ENCODE measurements at places on chromosomes 12 and 14. TPM values are rescaled to one million over a fixed set of nuclear protein-coding genes. Genes with fewer than 3 reads are reported as not detected.

- peaks cover 43% of the 10 kb centered on the region for H3K27me3 ChIP-seq
- H3K36me3 ChIP-seq = no peaks in the 10 kb centered on the region
- H3K4me3 ChIP-seq = peak overlapping the region; percentile 5
- peaks cover 13% of the 10 kb centered on the region for H3K4me1 ChIP-seq
- peak; percentile 12 for DNase-seq
Measured at GRCh38 chr12:84911271-84912197, 1.1 kb downstream of the SLC6A15 start.

The GDF3 gene
- total RNA-seq = 0.24 TPM

DNA sequence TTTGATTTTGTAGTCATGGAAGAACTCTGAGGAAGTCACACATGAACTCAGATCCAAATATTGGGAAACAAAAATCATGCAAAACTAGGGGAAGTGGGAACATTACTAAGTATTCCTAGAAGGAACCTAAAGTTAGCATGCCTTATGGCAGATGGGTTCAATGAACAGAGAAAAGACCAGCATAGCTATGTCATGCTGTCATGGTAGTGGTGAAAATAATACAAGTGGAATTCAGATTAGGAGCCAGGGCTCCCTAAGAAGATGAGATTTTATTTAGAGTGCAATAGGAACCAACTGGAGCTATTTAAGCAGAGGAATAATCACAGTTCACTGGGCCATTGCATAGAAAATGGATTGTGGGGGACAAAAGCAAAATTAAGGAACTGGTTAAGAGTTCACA, 134.0 kb downstream of the DIO2 start:
- no peak overlapping the region for H3K27ac ChIP-seq
- no peaks in the 10 kb centered on the region for H3K36me3 ChIP-seq
- no peak for DNase-seq
- H3K4me1 ChIP-seq = no peaks in the 10 kb centered on the region
- no peaks in the 10 kb centered on the region for H3K27me3 ChIP-seq

GRCh38 chr12:132026061-132026795, 76.5 kb downstream of the EP400 start:
- peaks cover 76% of the 10 kb centered on the region for H3K36me3 ChIP-seq
- DNase-seq = no peak
- no peak overlapping the region for H3K27ac ChIP-seq
- H3K27me3 ChIP-seq = no peaks in the 10 kb centered on the region

DNA sequence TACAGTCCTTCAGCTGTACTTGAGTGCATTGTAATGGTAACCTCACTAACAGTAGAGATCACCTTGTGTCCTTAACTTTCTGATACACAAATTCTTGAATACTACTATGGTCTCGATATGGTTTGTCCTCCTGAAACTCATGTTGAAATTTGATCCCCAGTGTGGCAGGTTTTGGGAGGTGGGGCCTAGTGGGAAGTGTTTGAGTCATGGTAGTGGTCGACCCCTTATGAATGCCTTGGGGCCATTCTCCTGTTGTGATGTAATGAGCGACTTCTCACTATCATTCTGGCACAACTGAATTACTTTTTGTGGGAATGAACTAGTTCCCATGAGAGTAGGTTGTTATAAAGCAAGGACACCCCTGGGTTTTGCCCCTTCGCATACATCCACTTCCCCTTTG, 52.3 kb downstream of the IPO8 start:
- H3K36me3 ChIP-seq = peaks cover 6% of the 10 kb centered on the region
- no peak for DNase-seq
- H3K27me3 ChIP-seq = no peaks in the 10 kb centered on the region
- H3K27ac ChIP-seq = no peak overlapping the region
- H3K4me3 ChIP-seq = no peak overlapping the region

- H3K4me1 ChIP-seq = peaks cover 11% of the 10 kb centered on the region
- H3K4me3 ChIP-seq = no peak overlapping the region
- no peak for DNase-seq
Measured at GRCh38 chr12:65818454-65819382, 5.6 kb upstream of the HMGA2 start.

DNA sequence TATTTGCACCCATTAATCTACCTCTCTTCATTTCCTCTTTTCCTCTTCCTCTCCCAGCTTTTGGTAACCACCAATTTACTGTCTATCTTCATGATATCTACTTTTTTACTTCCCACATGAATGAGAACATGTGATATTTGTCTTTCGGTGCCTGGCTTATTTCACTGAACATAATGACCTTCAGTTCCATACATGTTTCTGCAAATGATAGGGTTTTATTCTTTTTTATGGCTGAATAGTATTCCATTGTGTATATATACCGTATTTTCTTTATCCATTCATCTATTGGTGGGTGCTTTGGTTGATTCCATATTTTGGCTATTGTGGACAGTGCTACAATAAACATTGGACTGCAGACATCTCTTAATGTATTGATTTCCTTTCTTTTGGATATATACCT, 49.0 kb upstream of the STRN3 start:
- DNase-seq = no peak
- H3K27me3 ChIP-seq = no peaks in the 10 kb centered on the region
- no peaks in the 10 kb centered on the region for H3K36me3 ChIP-seq
- H3K4me1 ChIP-seq = no peaks in the 10 kb centered on the region
- H3K4me3 ChIP-seq = no peak overlapping the region
- no peak overlapping the region for H3K27ac ChIP-seq

The MORN3 gene
- total RNA-seq = 3.1 TPM

DNA sequence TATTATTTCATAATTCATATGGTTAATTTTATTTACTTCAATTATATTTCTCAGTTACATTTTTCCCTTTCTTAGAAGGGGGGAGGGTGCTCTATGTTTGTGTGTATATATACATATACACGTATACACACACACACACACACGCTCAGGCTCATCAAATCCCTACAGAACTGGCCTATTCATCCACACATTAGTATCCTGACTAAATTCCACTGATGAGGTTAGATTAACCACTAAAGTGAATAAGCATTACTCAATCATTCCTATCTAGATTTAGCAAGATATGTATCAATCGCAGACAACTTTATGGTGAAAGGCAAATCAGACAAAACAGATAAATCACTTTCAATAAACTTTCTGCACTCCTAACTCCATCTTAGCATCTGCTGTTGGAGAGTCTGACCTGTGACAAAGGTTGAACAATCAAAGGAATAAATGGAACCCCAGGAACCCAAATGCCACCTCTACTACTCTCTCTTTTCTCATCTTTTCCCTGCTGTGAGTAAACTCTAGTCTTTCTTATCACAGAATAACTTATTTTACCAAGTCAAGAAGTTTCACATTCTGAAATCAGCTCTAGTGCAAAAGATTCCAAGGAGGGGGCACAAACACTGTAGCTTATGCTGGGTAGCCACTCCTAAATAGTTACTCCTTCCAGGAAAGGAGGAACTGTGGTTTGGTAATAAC, 67.6 kb downstream of the RALGAPA1 start:
- no peak overlapping the region for H3K4me3 ChIP-seq
- DNase-seq = no peak
- no peaks in the 10 kb centered on the region for H3K27me3 ChIP-seq
- no peaks in the 10 kb centered on the region for H3K4me1 ChIP-seq
- H3K27ac ChIP-seq = no peak overlapping the region
- H3K36me3 ChIP-seq = peaks cover 5% of the 10 kb centered on the region

DNA sequence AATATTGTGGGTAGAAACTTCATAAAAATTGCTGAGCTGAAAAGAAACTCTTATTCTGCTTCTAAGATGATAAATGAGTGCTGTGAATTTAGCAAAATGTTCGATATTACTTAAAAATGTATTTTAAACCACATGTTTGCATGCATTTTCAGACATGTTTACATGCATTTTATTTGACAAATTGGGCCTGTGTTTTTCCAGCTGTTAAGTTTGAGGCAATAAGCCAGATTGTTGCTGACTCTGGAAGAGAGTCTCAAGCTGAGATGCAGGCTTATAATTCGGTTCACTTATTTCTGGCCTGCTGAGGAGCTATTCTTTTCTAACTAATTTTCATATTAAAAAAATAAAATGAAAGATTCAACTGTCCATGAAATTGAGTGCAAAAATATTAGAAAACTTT, 110.1 kb downstream of the SYNE2 start:
- DNase-seq = no peak
- H3K36me3 ChIP-seq = peaks cover 22% of the 10 kb centered on the region
- no peaks in the 10 kb centered on the region for H3K27me3 ChIP-seq
- H3K4me3 ChIP-seq = no peak overlapping the region
- no peak overlapping the region for H3K27ac ChIP-seq
- no peaks in the 10 kb centered on the region for H3K4me1 ChIP-seq

DNA sequence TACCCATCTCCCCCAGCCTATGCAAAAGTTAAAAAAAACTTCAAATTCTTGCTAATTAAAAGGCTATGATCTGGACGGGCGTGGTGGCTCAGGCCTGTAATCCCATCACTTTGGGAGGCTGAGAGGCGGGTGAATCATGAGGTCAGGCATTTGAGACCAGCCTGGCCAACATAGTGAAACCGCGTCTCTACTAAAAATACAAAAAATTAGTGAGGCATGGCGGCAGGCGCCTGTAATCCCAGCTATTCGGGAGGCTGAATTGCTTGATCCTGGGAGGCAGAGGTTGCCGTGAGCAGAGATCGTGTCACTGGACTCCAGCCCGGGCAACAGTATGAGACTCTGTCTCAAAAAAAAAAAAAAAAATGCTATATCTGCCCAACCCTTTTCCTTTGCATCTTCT, 925.4 kb downstream of the GALC start:
- no peak for DNase-seq
- H3K36me3 ChIP-seq = no peaks in the 10 kb centered on the region
- no peak overlapping the region for H3K27ac ChIP-seq

The ITPR2 gene
- total RNA-seq = 34.0 TPM

DNA sequence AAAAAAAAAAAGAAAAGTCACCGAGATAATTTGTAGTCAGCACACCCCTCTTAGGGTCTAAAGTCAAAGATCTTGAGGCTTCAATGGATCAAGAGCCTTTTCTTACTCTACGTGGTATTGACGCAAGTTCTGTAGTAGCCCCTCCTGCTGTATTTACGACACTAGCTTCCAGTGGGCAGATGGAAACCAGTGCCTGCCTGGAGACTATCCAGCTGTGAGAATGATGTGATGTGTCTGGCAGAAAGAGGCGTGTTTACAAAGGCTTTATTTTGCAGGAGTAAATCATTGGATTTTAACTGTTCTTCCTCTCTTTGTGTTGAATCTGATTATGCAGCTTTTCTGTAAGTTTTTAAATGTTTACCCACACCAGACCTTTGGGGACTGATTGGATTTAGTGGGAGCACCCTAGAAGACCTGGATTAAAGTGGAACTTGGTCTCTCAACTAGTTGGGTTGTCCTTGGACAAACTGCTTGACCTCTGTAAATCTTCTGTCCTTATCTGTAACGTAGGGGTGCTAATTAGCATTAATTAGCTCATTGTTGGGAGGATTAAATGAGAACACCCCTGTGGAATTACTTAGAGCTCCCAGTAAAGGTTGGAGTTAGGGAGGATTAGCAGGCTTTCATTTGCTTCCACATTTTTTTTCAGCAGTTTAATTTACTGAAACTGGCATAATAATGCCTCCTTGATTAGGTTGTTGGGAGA, 72.4 kb downstream of the RASSF3 start:
- no peak overlapping the region for H3K4me3 ChIP-seq
- H3K4me1 ChIP-seq = peaks cover 27% of the 10 kb centered on the region
- H3K36me3 ChIP-seq = peaks cover 9% of the 10 kb centered on the region
- no peaks in the 10 kb centered on the region for H3K27me3 ChIP-seq
- no peak overlapping the region for H3K27ac ChIP-seq

GRCh38 chr12:45517381-45517780, 212.1 kb upstream of the ARID2 start:
- H3K27me3 ChIP-seq = no peaks in the 10 kb centered on the region
- H3K4me3 ChIP-seq = no peak overlapping the region
- peaks cover 26% of the 10 kb centered on the region for H3K4me1 ChIP-seq
- H3K36me3 ChIP-seq = no peaks in the 10 kb centered on the region
- peak overlapping the region; percentile 98 for H3K27ac ChIP-seq
- DNase-seq = no peak

DNA sequence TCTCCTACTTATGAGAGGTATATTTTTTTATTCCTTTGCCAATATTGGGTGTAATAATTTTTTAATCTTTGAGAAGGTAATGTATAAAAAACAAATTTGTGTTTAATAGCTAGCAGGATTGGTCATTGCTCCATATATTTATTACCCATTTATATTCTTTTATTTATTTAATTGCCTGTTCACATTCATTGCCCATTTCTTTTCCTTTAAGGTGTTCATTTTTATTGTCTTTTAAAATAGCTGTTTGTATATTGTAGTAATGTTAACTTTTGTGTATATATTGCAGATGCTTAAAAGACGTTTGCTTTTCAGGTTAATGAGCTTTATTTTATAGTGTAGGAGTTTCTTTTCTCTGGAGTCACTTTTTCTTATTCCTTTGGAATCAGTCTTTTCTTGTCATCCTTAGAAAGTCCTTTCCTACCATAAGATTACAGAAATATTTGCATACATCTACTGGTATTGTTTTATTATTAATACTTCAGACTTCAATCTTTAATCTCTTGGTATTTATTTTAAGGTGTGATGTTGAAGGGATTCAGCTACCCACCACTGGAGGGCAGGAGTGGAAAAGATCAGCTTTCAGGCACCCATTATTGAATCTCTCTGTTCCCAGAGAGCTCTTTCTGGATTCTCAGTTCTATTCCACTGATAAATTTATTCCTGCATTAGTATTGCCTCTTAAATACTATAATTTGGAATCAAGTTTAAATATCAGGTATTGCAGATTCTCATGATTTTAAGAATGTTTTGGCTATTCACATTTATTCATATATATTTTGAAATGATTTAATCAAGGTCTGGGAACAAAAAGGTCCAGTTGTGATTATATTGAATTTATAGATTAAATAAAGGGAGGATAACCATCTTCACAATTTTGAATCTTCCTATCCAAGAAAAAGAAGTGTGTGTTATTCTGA, 17.3 kb downstream of the PPM1A start:
- no peak overlapping the region for H3K4me3 ChIP-seq
- H3K27ac ChIP-seq = no peak overlapping the region
- H3K36me3 ChIP-seq = no peaks in the 10 kb centered on the region

The KRT2 gene
- 3.6 TPM for total RNA-seq

DNA sequence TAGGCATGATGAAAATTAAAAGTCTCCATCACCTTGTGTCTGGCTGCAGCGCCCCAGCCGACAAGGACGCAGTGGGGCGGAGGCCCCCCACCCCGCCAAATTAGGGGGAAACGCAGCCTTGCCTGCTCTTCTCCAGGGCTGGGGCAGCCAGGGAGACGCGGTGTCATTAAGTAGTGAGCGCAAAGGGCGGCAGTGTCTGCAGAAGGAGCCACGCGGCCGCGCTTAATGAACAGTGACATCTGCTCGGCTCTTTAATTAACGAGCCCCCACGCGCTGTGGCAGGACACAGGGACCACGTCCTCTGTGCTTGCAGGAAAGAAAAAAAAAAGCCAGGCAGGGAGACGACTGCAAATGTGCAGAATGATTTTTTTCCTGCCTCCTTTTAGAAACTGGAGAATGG, 93.4 kb upstream of the NCOR2 start:
- no peaks in the 10 kb centered on the region for H3K36me3 ChIP-seq
- no peak overlapping the region for H3K4me3 ChIP-seq
- H3K4me1 ChIP-seq = peaks cover 9% of the 10 kb centered on the region
- no peak for DNase-seq

The BMAL2 gene
- 13.3 TPM for total RNA-seq

All from thymus (tissue), 14 donors.